AG04450 (cell line): ENCODE measurements at places on chromosomes 2 and 18.

DNA sequence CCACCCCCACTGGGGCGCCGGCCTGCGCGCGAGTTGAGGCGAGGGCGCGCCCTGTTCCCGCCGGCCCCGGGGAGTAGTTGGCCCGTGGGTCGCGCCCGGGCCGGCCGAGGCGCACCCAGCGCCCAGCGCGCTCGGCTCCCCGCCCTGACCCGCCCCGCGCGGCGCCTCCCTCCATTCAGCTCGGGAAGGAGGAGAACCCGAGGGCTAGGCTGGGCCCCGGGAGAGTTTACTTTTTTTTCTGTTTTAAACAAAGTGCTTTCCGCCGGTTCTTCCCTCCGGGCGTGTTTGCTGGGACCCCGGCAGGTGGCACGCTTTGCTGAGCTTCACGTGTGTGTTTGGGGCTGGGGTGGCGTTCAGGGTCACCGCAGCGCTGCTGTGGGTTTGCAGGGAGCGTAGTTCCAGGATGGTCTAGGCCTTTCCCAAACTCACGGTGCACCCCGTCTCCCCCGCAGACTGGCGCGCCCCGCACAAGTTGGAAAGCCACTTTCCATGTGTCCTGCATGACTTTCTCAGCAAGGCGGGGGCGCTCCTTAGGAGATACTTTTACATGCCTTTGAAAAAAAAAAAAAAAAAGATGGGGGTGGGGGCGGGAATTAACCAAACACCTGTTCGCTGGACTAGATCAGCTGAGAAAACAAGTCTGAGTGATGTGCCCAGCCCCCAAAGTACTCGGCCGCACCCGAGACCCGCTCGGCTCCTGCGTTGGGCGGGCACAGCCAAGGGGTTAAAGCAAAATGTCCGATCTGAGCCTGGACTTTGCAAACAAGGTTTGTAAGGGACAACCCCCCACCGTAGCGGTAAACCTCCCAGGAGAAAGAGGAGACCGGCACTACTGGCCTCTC is 825 bp downstream of the ITGA6 start:
- no peak for DNase-seq

- DNase-seq: no peak
These were observed 137.8 kb upstream of the GATA6 start for GRCh38 chr18:22031611-22032010.

- no peak for DNase-seq
These were observed 8.8 kb upstream of the SNTG2 start for GRCh38 chr2:941871-942270.

DNA sequence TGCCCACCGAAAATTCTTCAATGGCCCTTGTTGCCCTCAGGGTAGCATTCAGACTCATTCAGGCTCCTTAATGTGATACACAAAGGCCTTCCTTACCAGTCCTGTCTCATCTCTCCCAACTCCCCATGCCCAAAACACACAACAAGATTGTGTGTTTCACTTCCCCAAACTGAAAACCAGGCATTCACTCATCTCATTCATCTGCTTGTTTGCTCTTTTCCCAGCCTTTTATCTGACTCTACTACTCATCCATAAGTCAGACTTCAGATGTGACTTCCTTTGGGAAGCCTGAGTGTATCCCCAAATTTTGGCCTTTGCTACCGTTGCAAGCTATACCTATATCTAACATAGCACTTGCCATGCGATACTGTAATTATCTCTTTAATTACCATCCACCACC is 9.7 kb upstream of the SLC39A10 start:
- DNase-seq: no peak

- no peak for DNase-seq
These were observed 84.5 kb upstream of the MCFD2 start for GRCh38 chr2:46999857-47000678.

GRCh38 chr2:32852856-32853255 is 93.9 kb upstream of the LTBP1 start:
- DNase-seq: no peak
